ENCODE measurements at places on chromosomes 1 and 21. TPM values are rescaled to one million over a fixed set of nuclear protein-coding genes. Genes with fewer than 3 reads are reported as not detected.

Gene TMEM222
- 35.7 TPM for total RNA-seq

Gene TEDDM1
- total RNA-seq, result not detected

Gene KRTAP21-2
- total RNA-seq, result not detected

Gene ST6GALNAC5
- total RNA-seq, result not detected

Gene NBPF26
- 4.8 TPM for total RNA-seq

Gene TPTE
- total RNA-seq, result not detected

Gene SPRR2E
- not detected for total RNA-seq

Data from activated T-helper 2 cell treated with anti-CD3 and anti-CD28 coated beads, Interferon-gamma antibody, Interleukin-2, Interleukin-4, amounts not matched to agents 10 μg/mL and 5 μg/mL and 100 μg/mL, durations not matched to agents 14 hours and 24 hours and 36 hours (primary cell).